ENCODE measurements at places on chromosomes 5 and 9.
A peak's percentile ranks its signal among the peaks of the same experiment; 100 is the strongest.

DNA sequence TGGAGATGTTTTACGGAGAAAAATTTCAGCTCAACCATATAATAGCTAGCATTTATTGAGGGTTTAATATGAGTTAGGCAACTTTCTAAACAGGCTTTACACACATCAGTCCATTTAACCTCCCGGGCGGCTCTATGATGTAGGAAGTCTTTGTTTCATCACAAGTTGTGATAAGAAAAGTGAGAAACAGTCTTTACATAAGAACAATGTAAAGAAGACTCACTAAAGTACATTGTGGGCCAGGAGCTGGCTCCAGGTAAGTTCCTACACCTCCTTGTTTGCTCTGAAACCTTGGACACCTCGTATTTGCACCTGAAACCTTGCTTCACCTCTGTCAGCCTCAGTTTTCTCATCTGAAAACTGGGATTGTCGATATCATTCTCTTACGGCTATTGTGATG lies 116.1 kb downstream of the JAKMIP2 start:
- no peak for DNase-seq

- DNase-seq: no peak
These were observed 215.5 kb upstream of the RORB start for GRCh38 chr9:74281674-74282073.

DNA sequence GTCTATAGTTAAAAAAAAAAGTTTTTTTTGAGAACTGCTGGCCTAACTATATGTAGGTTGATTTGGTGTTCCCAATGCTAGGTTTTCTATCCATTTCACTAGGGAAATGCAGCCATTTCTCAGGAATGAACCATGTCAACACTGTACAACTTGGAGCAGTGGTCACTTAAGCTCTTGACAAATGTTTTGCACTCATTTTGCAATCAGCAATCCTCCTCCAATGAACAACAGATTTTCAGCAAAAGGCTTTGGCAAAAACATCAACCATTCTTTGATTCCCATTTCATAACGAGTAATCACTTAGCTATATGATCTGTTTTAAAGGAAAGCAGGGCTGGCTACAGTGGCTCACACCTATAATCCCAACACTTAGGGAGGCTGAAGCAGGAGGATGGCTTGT lies 17.9 kb downstream of the STRBP start:
- no peak for DNase-seq

DNA sequence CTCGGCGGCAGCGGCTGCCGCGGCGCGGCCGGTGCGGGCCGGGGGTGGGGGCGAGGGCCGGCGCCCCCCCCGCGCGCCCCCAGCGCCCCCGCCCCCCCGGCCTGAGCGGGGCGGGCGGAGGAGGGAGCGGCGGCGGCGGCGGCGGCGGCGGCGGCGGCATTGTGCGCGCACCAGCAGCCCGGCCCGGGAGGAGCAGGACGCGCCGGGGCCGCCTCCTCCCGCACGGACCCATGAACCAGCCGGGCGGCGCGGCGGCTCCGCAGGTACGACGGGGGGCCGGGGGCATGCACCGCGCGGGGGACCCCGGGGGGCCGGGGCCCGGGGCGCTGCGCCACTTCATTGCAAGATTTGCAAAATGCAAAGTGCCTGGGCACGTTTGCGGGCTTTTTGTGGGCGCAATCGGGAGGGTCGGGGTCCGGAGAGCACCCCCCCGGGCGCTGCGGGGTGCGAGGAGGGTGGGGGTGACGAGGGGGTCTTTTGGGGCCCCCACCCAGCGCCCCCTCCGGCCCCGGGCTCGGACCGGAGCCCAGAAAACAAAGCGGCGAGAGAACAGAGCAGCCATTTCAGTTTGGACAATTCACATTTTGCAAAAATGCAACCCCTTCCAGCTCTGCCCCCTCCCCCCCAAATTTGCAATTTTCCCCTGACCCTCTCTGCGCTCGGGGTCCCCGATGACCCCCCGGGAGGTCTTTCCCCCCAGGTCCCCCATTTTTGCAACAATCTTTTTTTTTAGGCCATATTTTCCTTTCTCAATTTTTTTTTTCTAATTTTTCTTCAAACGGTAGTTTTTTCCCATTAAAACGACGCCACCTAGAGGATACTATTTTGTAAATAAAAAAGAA lies at the start of gene ZNF618:
Gene ZNF618, plus strand, starts transcription at position 159 of the 842 bp plus-strand sequence. Its CDS starts 72 bp downstream, at position 231.
- peak; percentile 78 for DNase-seq

DNA sequence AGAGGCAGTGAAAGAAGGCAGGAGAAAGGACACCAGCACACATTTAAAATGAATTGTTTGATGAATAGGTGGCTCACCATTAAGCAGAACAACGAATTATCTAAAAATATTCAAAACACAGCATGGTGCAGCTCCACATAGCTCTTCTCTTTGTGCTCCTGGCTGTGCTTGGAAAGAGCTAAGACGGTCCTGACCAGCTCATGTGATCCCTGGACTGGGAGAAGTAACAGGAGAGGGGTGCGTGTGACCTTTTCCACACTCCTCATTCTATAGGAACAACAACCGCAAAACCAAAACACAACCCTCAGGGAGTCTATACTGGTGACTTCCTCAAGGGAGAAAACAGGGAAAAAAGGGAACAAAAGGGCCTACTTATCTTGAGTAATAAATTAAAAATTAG lies 140.5 kb downstream of the DIRAS2 start:
- DNase-seq: no peak

- DNase-seq: no peak
These were observed 6.0 kb downstream of the MRPS30 start for GRCh38 chr5:44814761-44815160.

DNA sequence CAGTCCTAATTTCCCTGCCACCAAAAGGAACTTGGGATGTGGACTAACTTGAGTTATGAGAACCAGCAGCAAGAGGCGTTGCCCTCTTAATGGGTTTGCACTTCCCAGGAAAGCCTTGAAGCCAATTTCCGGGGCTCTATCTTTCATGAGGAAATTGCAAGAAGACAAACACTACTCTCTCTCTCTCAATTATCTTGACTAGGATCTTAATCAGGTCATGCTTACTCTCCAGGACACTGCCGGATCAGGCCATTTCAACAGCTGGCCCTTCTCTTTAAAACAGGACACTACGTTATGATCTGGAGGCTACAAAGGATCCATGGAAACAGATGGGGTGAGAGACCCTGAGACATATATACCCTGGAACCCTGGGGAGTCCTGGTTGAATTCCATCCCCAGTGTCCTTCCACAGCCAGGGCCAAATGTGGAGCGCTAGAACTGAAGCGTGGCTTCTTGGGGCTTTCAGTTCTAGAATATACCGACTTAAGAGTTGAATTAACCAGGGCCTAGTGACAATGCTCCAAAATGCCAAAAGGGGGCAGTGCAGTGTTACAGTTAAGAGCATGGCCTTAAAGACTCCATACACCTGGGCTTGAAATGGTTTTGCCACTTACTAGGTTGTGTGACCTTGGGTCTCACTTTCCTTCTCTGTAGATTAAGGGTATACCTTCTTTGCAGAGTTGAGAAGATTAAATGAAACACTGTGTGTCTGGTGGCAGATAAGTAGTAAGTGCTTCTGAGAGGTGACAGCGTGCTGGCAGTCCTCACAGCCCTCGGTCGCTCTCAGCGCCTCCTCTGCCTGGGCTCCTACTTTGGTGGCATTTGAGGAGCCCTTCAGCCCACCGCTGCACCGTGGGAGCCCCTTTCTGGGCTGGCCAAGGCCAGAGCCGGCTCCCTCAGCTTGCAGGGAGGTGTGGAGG lies 21.1 kb downstream of the FAM219A start:
- DNase-seq: peak; percentile 78

DNA sequence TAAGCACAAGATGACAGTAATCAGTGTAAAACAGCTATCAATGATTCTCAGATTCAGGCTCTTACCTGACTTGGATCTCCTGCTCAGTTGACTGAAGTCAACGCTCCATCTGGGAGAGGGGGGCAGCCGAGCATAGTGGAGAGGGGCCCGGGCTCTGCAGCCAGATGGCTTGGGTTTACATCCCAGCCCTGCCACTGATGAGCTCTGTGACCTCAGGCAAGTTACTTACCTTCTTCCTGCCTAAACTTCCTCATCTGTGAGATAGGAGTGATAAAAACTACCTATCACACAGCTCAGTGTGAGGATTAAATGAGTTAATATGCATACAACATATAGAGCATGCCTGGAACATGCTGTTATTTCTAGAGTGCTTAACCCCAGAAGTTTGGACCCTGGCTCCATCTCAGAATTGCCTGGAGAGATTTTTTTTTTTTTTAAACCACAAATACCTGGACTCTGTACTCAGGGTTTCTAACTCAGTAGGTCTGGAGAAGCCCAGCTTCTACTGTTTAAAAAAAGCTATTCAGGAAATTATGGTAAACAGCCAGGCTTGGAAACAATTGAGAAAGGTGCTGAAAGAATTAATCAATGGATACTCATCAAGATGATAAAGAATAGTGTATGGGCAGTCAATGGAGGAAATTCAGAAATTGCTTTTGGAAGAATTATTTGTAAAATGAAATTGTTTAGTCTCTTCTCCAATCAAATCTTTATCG lies 72.2 kb downstream of the ANKRD55 start:
- DNase-seq: no peak

DNA sequence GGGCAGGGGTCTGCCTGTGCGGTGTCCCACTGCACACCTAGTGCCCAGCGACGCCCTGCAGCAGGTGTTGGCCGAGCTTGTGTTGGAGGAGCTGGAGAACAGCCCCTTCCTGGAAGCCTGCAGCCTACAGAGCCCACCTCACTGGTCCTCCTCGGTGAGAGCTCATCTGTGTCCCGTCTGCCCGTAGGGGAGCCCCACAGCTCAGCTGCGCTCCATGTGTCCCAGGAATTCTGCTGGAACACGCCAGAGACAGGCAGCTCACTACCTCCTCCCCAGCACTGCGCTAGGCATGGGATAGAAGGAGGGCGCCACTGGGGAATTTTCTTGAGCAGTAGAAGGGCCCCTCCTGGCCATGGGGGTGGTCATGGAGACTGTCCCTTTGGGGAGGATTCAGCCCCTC lies 44.0 kb downstream of the DUSP1 start:
- DNase-seq: no peak

- no peak for DNase-seq
These were observed 327.8 kb downstream of the ENC1 start for GRCh38 chr5:74312746-74313145.

DNA sequence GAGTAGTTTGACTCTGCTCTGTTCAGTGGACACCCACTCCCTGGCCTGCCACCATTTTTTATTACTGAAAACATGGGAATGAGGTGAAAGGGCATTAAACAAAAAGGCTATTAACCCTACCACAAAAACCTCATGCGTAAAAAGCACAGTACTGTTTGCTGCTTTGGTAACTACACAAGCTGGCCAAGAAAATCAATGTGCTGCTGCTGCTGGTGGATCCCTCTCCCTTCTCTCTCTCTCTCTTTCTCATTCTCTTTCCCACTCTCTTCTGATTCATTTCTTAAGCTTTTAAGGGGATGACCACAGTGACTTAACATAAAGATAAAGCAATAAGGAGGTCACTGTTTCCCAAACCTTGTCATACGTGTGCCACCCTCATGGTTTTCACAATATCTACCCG lies 183.2 kb upstream of the TBC1D2 start:
- no peak for DNase-seq

GRCh38 chr9:114363424-114363823 lies 24.4 kb downstream of the AKNA start:
- DNase-seq: no peak

- DNase-seq: peak; percentile 66
These were observed 2.3 kb downstream of the ANXA2R start for GRCh38 chr5:43037636-43038495.

DNA sequence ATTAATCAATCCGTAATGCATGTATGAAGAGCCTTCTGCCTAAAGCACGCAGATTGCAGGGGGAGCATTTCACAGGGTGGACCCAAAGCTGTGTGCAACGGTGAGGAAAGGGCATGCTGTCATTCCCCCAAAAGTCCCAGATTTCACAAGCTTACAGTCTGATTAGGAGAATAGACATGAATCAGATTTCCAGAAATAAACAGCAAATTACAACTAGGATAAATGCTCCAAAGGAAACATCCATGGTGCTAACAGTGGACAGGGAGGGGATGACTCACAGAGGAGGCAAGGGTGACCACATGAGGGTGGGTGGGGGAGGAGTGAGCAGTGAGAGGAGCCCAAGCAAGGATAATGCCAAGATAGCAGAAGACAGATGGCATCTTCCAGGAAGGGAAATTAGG lies 258.4 kb upstream of the TAS2R1 start:
- no peak for DNase-seq

DNA sequence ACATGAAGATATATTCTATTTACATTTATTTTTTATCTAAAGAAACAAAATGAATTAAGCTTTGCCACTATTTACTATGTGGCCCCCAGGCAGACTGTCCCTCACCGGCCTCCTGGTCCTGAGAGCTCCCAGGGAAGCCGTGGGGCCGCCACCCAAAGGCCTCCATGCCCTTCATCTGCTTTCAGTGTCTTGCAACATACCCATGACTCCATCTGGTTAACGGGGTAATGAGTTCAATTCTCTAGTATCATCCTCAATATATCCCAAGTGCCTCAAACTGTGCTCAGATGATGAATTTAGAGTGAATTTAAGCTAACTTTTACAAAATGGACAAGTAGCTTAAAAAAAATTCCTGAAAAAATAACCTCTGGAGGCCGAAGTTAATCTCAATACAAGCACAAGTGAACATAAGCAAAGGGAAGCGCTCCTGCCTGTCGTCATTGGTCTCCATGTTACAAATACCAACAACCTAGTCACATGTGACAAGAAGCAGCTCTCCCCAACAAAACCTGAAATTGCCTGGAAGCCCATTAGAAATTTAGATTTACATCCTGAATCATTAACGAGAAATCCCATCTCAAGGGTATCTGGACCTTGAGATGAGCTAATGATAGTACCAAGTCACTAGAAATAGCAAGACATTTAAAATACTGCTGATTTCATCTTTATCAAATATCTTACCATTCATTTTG lies 26.1 kb downstream of the DAP start:
- DNase-seq: no peak

All from suppressor macrophage (primary cell).